ENCODE measurements at places on chromosomes 13 and 19.
A peak's percentile ranks its signal among the peaks of the same experiment; 100 is the strongest.

DNA sequence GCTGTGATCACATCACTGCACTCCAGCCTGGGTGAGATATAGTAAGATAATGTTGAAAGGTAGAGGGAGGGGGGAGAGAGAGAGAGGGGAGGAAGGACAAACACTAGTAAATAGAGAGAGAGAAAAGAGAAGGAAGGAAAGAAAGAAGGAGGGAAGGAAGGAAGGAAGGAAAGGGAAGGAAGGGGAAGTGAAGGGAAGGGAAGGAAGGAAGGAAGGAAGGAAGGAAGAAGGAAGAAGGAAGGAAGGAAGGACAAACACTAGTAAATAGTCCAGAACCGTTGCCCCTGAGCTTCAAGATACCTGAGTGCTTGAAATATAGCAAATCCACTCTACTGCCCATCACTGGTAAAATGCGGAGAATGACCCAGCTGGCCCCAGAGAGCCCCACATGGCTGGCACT, 156.5 kb upstream of the ZNF507 start:
- DNase-seq: no peak

DNA sequence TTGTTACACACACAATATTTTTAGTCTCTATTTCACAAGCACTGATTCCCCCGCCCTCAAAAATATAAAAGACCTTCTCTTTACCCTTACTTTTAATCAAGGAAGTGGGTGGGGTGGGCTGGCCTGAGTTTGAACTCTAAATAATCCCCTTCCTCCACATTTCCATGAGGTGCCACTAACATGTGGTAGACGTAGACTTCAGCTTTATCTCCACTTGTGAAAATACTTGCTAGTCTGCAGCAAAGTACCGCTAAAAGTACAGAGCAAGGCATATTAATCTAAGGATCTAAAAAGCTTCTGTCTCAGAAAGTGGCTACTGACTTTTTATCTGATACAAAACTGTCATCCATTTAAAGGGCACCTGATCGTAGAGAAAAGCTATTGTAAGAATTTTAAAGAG, 739.6 kb upstream of the SLC10A2 start:
- DNase-seq: no peak

- no peak for DNase-seq
Measured at GRCh38 chr13:51370116-51370515, 30.6 kb downstream of the SERPINE3 start.

DNA sequence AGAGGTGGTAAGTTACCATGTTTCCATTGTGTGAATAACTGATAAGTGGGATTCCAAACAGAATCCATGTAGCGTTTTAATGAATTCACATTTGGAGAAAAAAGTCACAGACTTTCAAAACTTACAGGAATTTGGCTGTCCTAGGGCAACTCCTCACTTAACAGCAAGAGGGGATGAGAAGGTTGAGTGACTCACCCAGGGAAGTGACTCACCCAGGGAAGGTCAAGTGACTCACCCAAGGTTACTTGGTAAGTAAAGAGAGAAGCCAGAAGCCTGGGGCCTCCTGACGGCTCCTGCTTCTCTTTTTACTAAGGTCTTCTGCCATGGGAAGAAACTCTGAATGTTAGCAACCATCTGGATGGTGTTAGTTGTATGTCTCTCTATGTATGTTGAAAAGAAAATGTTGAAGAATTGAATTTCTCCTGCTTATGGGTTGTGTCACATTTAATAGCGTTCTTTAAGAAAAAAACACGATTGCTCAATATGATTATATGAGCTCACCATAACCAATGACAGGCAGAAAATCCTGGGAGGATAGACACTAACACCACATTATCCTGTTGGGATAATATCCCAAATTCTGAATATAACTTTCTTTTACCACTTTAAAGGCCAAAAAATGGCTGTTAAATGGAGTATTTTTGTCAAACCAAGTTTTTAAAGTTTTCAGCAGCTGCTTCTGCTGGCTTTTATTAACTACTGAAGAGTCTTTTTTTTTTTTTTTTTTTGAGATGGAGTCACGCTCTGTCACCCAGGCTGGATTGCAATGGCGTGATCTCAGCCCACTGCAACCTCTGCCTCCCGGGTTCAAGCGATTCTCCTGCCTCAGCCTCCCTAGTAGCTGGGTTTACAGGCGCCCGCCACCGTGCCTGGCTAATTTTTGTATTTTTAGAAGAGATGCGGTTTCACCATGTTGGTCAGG, 195.6 kb downstream of the GGACT start:
- peak; percentile 15 for DNase-seq

DNA sequence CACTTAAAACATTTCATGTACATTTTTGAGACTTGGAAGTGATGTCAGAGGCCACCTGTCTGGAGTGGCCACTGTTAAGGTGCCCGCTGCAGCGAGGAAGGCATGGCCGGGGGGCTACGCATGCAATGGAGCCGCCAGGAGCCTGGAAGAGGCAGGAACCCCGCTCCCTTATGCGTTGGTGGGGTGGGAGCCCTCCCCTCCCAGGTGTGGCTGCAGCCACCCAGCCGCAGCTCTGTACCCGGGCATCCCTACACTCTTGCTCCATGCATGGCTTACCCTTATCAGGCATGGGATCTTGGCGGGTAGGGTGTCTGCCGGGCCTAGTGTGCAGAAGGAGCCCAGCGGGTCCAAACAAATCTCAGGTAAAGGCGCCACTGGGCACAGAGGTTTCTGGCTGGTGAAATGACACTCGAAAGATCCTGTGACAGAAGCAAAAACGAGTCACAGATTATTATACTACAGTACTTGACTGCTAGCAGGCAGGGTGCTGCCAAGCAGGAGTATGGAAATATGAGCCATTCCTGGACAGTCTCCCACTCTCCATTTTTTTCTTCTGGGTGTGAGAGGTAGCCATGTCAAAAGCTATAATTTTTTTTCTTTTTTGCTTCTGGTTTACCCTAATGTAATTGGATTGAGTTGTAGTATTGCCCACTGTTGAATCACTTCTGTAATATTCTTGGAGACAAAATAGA, 1606.3 kb upstream of the MIR17HG start:
- DNase-seq: peak; percentile 70

DNA sequence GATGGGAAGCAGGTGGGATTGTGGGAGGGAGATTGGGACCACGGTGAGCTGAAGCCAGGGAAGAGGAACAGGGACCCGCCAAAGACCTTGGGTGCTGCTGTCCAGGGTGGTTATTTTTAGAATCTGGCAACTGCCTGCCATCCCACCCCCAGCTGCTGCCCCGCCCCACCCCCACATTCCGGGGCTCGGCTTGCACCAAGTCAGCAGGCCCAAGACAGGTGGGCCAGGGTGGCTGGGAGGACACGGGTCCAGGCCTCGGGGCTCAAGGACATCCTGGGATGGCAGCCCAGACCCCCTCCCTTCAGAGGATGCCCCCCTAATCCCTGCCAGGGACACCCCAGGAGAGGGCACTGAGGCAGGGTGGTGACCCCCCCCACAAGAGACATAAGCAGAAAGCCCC, 827 bp downstream of the CKM start:
- no peak for DNase-seq

DNA sequence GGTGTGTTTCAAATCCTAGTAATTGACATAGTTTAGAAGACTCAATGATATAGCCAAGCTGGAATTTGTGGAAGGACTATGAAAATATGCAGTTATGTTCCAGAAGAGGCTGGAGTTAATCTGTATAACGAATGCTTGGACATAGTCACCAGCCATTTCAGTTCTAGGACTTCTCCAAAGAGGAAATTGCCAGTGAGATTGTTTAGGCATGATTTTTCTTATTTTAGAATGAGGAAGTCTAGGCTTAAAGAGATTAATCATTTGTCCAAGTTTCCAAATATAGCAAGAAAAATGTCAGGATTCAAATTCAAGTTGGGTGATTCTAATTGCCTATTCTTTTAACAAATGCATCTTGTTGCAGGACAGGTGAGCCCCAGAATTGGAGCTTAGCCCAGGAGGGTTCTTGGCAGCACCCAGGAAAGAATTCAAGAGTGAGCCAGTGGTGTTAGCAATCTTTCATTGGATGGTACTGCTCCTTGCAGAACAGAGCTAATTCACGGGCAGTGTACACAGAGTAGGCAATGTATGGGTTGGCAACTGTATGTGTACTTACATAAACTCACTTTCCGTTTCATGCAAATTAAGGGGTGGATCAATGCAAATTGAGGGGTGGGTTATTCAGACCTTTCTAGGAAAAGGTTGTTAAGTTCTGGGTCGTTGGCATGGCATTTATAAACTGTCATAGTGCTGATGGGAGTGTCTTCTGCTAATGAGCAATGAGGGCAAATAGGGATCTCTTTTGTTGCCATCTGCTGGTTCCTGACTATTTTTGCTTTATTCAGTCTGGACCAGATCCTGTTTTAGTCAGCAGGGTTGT, 763.1 kb upstream of the SLITRK1 start:
- peak; percentile 44 for DNase-seq

DNA sequence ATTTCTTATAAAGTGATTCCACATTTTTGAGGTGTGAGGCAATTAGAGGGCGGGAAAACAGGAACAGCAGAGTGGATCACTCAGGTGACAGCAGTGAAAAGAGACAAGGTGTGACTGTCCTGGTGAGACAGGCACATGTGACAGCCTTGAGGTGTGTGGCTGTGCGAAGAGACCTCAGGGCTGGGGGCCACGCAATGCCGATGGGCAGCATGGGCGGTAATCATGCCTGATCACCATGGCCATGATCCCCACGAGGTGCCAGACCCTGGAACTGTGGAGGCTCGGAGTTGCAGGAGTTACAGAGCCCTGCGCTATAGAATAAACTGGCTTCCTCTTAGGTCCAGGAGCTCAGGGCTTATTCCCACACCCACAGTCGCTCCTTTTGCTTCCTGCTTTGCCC, 2.0 kb downstream of the SPACA6 start:
- DNase-seq: no peak

DNA sequence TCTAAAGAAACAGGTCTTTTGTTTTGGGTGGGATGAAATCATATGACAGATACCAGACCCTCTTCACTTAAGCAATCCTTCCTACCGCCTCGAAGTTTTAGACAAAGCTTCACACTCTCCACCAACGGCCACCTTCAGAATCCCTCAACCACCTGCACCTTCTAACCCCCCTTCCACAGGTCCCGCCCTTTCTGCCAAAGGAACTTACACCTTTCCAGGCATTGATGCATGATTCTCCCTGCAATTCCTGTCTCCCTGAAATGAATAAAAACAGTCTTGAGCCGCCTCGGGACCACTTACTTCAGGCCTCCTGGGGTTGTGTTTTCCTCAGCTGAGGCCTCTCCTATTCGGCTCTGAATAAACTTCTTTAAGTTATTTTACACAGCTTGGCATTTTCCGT, 859 bp downstream of the ZNF433 start:
- no peak for DNase-seq

DNA sequence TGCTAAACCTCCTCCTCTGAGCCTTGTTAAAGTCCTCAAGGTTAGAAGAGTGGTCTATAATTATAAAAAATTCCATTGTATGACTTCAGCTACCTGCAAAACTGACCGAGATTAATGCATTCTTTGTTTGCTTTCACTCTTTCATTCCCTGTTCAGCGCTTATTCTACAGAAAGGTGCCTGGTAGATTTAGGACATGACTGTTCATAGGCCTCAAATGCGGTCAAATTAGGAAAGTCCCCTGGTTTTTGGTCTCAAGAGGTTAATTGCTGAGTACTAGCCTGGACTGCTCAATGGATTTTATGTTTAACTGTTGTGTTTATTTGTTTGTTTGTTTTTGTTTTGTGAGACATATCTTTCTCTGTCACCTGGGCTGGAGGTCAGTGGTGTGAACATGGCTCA, 35.4 kb downstream of the KL start:
- DNase-seq: no peak

GRCh38 chr13:39888865-39889810, 233.7 kb downstream of the COG6 start:
- no peak for DNase-seq

DNA sequence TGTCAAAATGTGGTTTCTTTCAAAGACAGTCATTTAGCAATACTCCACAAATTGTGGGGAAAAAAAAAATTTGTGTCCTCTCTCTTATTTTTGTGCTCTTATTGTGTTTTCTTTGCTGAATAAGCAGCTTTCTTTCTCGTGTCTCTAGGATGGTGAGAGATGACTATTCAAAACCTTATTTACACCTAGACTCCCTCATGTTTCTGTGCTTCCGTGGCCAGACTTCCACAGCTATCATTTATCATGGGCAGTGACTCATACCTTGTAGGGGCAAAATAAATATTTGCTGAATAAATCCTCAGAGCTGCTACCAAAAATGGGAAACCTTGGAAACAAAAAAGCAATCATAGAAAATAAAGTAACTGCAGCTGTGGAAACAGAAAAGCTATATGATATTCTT, 204.9 kb upstream of the MIR17HG start:
- no peak for DNase-seq

- no peak for DNase-seq
Measured at GRCh38 chr19:18865973-18866799, 29.8 kb downstream of the CERS1 start.

GRCh38 chr13:100423375-100423774, 165.2 kb downstream of the GGACT start:
- no peak for DNase-seq

DNA sequence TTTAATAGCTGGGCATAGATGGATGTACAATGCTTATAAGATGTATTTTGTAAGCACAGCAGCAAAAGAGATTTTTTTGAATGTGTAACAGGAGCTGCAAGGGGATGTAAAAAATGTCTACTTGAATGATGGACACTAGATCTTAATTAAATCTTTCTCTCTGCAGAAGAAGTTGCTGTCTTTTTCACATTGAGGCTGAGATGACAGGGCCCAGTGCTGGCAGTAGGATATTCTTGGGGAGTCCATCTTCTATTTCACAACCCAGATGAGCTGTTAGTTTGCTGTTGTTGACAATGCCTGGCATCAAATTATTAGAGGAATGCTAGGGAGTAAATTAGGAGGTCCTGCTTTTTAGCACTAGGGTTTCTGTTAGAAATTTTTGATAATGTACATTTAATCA, 698.7 kb downstream of the SLITRK5 start:
- DNase-seq: no peak

DNA sequence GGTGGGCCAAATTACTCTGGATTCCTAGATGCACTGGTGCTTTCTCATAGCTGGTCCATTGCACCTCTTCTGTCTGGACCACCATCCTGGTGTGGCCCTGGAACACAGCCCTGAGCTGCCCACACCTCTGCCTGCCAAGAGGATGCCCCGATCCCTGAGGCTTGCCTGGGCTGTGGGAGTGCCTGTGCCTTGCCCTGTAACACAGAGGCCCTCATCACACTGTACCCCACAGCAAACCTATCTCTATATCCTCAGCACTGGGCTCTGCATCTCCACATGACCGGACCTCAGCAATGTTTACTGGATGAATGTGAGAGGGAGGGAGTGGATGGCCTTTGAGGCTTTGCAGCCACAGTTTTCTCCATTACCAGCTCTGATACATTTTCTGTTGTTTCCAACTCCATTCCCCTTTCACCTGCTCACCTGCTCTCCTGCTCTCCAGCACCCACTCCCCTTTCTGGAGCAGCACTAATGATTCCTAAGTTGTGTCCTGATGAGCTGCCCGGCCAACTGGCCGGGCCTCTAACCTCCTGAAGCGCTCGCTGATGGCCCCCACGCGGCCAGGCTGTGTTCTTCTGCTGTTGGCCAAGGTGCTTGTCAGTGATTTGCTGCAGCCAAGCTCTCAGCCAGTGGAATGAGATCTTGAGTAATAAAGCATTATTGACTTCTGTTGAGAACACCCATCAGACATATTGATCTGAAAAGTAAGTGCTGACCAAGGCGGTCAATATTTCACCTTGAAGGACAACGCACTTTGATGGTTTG, 232.6 kb downstream of the TEX29 start:
- DNase-seq: no peak

GRCh38 chr19:49145573-49146407, 9.4 kb downstream of the HRC start:
- DNase-seq: no peak

- DNase-seq: no peak
Measured at GRCh38 chr13:36323408-36323807, 22.8 kb downstream of the SPART start.

Measured in NCI-H2171 treated with DMSO at 0.1 percent for 48 hours (cell line).